ENCODE measurements at places on chromosomes 11 and 22. TPM values are rescaled to one million over a fixed set of nuclear protein-coding genes. Genes with fewer than 3 reads are reported as not detected.

GRCh38 chr11:70429724-70430521 lies 31.6 kb downstream of the CTTN start:
- no peak for DNase-seq

- DNase-seq: no peak
These were observed 19.6 kb downstream of the MORC2 start for GRCh38 chr22:30948930-30949342.

The CHADL gene
- 7.7 TPM for total RNA-seq

DNA sequence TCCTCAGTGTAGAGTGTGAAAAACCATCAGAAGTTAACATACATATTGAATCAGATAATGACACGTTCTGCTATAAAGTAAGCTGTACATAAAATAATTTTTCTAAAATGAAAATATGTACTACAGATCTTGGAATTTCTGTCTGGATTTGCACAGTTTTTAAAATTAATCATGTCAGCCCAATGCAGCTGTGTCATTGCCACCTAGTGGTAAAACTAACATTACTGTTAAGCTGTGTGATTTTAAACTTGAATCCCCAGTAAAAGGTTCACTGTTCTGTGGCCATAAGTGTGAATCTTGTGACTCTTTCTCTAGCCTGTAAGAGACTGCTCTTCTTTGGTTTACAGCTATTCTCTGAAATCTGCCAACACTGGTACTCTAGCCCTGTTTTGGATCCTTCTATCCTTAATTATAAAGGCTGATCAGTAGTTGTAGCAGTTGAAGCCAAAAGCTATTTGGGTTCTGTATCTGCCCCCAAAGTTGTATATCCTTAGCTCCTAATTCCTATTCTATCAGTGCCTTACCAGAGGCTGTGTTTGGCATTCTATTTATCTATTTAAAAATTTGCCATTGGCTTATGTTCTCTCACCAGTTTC lies 4.0 kb downstream of the JRKL start:
- DNase-seq: no peak

The ALDH3B2 gene
- not detected for total RNA-seq

The TYMP gene
- 27.9 TPM for total RNA-seq

DNA sequence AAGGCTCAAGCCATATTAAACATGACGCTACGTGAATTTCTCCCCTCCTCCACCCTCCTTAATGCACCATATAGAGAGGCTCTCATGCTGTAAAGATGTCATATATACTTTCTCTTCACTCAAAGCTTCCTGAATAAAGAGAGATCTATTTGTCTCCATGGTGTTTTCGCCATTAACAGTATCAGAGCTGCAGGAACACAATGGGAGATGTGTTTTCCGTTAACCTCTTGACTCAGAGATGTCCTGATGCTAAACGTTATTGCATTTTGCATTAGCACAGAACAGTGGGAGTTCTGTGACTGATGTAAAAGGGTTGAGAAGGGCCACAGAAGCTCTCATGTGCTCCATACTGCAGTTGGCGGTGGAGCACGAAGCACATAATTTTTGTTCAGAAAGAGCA lies 25.7 kb upstream of the BLID start:
- DNase-seq: no peak

The LRRC74B gene
- total RNA-seq: not detected

DNA sequence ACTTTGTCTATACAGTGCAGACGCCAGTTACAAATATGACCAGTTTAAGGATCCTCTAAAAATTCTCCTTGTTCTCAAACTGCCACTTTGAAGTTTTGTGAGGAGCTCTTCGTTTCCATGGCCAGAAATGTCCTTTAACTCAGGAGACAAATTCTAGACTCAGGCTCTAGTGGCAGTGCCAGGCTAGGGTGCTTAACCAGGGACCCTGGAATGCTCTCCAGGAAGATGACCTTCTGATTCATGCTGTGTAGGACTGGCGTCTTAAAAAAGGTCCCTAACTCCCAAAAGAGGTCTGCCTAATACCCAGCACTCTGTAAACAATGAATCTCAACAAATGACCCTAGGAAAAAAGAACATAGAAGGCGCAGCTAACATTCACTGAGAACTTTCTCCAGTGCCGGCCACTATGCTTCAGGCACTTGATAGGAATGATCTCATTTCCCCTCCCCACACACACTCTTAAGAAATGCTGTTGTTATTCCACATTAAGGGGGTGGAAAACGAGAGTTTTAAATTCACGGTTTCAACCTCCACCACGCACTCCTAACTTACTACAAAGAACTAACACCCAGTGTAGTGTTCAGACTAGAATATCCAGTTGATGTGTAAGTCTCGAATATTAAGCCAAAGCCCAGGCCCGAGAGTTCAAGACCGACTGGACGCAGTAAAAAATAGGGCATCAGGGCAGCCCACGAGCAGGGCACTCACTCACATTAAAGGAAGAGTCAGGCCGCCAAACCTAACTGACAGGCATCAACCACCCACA lies 747 bp downstream of the NXF1 start:
- DNase-seq: no peak

GRCh38 chr11:73285721-73286120 lies 13.6 kb downstream of the P2RY6 start:
- peak; percentile 4 for DNase-seq
